ENCODE measurements at places on chromosomes 11 and 22.

DNA sequence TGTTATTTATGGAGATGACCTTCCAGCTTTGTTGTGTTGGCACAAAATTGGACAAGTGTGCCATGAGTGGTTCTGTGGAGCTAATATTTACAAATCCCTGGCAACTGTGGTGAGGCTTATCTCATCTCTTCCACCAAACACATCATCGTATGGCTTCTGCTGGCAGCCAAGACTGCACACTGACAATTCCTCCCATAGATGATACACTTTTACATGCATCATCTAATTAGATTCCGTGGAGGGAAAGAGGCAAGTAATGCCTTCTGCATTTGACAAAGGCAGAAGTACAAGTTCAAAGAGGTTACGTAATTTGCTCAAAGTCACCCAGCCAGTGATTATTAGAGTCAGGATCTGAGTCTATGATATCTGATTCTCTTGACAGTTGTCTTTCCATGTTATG lies 62.7 kb upstream of the KIRREL3 start:
- DNase-seq, result no peak

DNA sequence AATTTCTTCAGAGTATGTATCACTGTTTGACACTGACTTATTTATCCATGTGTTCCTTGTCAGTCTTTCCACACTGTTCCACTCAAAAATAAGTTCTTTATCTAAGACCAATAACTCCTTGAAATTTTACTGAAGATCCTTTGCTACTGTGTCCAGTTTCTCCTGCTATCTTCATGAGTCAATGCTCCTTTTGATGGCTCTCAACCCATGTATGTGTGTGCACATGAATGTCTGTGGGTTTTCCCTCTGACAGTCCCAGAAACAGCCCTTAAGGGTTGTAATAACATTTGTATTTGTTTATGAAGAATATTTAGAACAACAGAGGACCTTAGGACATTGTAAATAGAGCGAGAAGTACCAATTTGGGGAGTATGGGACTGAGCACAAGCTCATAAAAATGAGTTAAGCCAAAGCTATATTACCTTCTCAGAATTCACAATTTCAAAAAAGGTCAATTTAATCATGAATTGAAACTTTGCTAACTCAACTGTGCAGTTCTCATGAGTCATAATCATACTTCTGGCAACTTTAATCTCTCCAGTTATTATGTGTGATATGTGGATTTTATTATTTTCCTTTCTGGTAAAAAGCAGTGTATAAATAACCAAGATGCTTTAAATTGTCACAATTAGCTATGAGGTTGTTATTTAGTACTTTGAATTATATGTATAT lies 533.6 kb downstream of the CNTN5 start:
- no peak for DNase-seq

- DNase-seq, result no peak
Observed at GRCh38 chr11:68039526-68040086, 781 bp downstream of the TCIRG1 start.

DNA sequence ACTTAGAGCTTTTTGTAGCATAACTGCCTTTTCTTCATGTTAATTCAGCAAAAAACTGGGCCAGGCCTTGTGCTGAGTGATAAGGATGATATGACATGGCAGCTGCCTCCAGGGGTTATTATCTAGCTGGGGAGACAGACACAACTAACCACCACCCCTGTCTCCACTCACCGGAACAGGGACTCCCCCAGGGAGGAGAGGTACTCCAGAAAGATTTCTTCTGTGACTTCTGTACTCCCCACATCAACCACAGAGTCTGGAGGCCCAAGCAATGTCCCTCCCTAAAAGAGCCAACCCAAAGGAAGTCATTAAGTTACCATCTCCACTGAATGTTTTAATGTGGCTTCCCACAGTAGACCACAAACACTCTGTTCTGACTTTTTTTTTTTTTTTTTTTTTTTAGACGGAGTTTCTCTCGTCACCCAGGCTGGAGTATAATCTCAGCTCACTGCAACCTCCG lies 14.3 kb upstream of the PMM1 start:
- no peak for DNase-seq

- no peak for DNase-seq
Observed at GRCh38 chr22:17213976-17214375, 5.3 kb downstream of the ADA2 start.

DNA sequence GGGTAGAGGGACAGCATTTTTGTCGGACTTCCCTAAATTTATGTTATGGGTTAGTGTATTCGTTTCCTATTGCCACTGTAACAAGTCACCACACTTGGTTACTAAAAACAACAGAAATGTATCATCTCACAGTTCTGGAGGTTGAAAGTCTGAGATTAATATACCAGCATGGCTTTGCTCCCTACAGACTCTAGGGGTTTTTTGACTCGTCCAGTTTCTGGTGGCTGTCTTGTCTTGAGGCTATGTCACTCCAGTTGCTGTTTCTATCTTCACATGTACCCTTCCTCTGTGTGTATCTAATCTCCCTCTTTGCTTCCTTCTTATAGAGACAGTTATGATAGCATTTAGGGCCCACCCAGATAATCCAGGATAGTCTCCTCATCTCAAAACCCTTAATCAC lies 9.1 kb upstream of the CCDC179 start:
- no peak for DNase-seq

DNA sequence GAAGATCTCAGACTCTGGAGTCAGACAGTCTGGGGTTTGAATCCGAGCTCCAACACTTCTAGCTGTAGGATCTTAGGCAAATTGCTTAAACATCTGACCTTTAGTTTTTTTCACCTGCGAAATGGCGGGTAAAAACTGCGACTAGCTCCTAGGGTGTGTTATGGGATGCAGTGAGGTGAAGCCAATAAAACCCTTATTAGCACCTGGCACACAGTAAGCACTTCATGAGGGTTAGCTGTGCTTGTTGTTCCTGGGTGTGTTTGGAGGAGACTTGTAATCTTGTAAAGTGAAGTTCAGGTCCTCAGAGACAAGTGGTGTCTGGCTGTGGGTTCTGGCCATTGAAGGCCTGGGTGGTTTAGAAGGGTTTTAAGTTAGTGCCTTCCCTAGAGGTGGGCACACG lies 68.9 kb downstream of the ZBTB16 start:
- no peak for DNase-seq

DNA sequence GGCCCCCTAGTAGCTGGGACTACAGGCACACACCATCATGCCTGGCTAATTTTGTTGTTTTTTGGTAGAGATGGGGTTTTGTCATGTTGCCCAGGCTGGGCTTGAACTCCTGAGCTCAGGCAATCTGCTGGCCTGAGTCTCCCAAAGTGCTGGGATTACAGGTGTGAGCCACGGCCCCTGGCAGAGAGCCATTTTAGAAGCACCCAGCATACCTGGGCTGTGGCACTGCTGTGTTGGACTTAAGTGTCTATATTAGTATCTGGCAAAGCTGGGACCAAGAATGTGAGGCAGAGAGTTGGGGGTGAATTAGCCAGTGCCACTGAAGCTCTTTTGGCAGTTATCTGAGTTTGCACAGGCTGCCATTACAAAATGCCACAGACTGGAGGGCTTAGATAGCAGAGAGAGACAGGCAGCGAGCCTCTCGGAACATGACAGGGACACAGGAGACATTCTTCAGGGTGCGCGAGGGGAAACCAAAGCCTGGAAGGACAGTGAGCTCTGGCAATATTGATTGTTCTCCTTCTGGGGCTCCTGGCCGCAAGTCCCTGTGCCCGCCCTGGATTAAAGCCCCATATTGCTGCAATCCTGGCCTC lies 87.7 kb upstream of the ALX4 start:
- DNase-seq, result no peak

DNA sequence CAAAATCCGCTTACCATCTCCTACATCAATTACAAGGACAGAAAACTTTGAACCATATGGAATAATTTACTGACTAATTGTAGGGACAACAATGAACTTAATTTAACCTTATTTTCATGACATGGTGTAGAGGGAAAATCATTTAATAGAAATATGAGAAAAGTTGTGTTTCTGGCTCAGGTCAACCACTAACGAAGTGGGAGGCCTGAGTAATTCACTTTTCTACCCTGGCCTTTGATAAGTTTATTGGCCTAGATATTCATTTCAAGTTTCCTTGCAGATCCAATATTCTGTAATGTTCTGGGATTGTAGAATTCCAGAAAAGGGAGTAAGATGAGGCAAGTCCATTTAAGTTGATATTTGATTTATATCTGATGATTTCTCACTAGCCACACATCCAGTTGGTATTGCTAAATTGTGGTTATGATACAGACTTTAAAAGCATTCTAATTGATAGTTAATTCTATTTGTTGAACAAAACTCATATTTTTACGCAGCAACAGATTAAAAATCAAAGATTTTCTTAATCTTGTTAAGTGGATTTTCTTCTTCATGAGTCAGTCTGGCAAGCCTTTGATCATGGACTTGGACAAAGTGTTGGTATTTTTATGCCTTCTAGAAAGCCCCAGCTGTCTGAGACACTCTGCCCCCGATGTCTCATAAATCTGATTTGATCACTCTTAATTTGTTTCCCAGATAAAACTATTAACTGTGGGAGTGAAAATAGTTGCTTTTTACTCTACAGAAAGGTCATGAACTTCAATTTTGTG lies 336.5 kb downstream of the TMEM135 start:
- DNase-seq, result no peak

DNA sequence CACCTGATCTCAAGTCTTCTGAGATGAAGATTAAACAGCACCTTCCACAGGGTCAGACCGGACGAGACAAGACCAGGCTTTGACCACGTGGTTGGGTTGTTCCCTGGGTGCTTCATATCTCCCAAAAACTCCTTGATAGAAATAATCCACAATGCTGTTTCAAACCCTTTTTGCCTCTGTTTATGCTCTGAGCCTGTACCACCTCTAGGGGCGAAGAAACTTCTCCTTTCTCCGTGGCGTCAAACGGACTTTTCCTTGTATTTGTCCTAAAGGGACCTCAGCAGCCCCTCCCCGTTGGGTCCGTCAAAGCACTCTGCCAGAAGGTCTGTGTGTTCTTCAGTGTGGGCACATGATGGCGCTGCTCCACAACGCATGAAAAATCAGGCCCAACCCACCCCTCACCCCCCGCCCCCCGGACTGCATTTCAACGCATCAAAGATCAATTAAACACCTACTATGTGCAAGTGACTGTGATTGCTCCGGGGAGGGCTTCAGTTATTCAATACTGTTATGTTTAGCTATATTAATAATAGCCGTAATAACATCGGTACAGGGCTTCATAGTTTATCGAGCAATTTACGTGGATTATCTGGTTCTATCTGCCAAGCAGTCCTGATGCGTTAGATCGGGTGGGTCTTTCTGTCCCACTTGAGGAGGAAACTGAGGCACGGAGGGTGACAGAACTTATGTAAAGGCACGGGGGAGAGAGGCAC lies 17.3 kb upstream of the EIF3D start:
- peak; percentile 63 for DNase-seq

- no peak for DNase-seq
Observed at GRCh38 chr11:78753297-78753696, 178.6 kb upstream of the NARS2 start.

- peak; percentile 70 for DNase-seq
Observed at GRCh38 chr11:746289-747157, 741 bp upstream of the TALDO1 start.

- no peak for DNase-seq
Observed at GRCh38 chr11:12786450-12786849, 112.2 kb downstream of the TEAD1 start.

DNA sequence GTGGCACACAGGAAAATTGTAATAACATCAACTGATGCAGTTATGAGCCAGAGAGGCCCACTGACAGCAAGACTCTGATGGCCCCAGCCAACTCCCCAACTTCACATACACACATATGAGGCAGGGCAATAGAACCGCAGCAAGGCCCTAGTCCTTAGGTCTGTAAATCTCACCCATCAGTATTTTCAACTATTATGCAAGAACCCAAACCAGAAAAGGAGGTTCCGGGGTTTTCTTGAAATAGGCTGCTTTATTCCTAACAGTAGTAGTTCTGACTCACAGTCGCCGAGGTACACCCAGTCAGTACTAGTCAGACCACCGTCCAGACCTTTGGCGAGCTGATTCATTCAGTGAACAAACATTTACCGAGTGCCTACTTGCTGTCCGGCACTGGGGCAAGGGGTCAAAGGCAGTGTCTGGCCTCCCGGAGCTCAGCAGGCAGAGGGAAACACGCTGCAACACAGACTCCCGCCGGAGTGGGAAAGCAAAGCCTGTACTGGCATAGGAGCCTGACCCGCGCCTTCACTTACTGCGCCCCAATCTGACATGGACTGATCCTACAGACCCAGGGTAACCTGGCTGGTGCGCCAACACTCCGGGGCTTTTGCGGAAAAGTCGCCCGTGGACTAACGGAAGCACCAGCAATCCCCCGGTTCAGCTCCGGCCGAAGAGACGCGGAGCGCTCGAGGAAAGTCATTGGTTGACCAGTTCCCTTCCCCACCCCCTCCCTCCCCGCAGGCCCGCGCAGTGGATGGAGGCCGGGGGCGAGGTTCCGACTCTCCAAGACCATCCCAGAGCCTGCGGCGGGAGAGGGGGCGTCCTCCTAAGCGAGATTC lies 1.3 kb downstream of the PLEKHA7 start:
- DNase-seq, result peak; percentile 22

- DNase-seq, result no peak
Observed at GRCh38 chr22:41380993-41381328, 781 bp upstream of the TEF start.

DNA sequence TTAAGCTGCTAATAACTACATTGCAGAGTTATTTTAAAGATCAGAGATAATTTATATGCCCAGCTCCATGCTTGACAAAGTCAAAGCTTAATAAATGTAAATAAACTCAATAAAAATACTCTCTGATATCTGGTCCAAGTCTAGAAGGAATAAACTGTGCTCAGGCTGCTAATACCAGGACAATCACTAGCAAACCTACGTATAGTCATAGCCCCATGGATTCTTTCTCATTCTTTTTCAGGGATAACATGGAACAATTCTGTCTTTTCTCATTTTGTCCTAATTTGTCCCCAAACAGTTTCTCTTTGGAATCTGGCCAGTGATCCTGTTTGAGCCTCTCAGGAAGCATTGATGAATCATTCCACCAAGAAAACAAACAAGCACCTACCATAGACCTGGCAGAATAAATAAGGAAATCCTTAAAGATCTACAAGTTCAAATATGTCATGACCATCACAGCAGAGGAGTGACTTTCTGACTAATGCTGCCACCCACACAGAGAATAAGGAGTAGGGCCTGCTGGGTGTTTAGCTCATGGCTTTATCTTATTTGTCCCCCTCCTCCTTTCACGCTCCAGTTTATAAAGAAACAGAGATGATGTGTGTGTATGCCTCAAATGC lies 14.1 kb upstream of the B3GNT6 start:
- DNase-seq, result no peak
